NCI-H69 (cell line): ENCODE measurements at places on chromosomes 6 and 20.

- DNase-seq = no peak
Observed at GRCh38 chr6:157155804-157156203, 167.5 kb downstream of the TMEM242 start.

DNA sequence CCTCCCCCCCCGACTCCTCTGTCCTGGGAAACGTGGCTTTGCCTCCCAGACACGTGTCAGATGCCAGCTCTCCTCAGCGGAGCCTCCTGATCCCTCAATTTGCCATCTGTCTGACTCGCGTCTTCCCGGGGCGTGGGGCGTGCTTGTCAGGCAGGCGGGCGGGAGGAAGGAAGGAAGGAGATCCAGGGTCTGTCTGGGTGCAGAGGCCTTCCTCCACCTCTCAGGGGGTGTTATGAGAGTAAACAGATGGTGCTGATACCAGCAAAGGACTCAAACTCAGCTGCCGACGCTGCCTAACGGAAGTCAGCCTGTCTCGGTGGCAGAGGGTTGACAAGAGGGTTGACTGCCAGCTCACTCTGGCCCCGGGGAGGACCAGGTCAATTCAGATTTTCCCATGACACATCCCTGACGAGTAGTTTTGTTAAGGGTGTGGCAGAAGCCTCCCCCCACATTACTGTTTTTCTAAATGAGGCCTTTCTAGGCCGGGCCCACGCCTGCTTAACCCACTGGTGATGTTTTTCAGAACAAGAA lies 17.0 kb downstream of the UQCC2 start:
- peak; percentile 90 for DNase-seq

DNA sequence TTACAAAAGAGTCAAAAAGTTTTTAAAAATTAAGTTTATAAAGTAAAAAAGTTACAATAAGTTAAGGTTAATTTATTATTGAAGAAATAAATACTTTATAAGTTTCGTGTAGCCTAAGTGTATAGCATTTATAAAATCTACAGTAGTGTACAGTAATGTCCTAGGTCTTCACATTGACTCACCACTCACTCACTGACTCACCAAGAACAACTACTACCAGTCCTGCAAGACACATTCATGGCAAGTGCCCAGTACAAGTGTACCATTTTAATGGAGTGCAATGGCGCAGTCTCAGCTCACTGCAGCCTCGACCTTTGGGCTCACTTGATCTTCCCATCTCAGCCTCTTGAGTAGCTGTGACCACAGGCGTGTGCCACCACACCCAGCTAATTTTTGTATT lies 128.2 kb downstream of the GPX5 start:
- no peak for DNase-seq

- DNase-seq = peak; percentile 95
Observed at GRCh38 chr6:84227434-84228197, at the start of gene CEP162. CEP162 (minus strand) TSS chr6:84227643; CDS start chr6:84226393, 1,250 bp downstream.

GRCh38 chr6:4550227-4550597 lies 226.0 kb upstream of the CDYL start:
- DNase-seq = no peak

DNA sequence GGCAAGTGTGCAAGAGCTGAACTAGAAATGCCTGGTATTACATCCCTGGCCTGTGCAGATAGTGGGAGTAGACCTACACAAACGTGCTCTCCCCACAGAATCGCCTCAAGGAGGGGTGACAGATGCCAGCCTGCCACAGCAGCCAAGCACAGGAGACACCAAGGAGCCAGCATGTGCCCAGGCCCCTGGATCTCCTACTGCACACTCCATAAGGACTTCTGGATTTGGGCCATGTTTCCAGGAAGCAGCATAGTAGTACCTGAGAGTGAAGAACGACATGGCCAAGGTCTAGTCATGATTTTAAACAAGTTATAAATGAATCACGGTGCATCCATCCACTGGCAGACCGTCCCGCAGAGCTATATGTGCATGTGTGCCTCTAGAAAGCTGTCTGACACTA lies 232.2 kb downstream of the SYNDIG1 start:
- peak; percentile 17 for DNase-seq

- DNase-seq = no peak
Observed at GRCh38 chr6:149220882-149221773, 96.4 kb upstream of the TAB2 start.

DNA sequence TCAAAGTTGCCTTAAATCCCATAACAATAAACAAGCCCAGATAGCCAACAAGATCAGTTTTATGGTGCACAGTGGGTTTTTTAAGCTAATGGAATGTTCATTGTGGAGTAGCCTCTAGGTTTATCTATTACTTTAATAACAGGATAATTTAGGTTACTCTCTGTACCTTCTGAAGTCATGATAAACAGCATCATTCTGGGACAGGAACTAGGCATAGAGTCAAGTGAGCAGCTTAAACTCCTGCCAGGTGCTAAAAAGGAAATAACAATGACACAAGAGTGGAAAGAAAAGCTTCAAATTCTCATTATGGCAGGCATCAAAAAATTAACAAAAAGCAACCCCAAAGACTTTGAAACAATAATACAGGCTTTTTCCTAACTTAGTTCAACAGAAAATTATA lies 228.8 kb downstream of the HACE1 start:
- DNase-seq = no peak

DNA sequence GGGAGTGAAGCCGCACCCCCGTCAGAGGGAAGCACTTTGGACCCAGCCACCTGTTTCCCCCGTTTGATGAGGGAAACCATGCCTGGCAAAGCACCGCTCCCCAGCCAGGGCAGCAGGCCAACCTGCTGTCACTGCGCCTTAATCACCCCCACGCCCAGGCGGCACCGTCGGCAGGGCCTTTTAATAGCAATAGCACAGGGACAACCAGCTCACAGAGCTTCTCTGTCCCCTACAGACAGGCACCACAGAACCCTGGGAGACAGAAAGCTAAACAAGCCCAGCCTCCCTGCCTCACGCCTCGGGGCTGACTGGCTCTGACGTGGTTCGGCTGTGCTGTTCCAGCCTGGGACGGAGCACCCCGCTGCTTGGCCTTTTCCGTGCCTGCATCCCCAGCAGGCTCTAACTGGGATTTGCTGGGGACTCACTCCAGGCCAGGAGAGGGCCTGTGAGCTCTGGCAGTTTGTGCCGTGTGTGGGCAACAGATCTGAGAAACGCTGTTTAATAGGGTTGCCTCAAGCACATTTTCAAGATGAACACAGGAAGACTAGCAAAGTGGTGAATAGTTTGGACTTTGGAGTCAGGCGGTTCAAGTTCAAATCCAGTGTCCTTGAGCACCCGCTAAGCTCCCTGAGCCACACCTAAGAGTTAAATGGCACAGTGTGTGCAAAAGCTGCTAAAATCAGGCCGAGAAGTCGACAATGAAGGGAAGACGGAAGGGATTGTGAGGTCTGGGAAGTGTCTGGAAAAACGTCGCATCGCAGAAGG lies 223.8 kb downstream of the NRN1 start:
- DNase-seq = peak; percentile 72
